Stimulated activated CD4-positive, alpha-beta T cell treated with anti-CD3 and anti-CD28 coated beads, Interleukin-15, amount 100 ng/mL, for 1 hour (primary cell): ENCODE measurements at places on chromosomes 5 and 9.
A peak's percentile ranks its signal among the peaks of the same experiment; 100 is the strongest.

DNA sequence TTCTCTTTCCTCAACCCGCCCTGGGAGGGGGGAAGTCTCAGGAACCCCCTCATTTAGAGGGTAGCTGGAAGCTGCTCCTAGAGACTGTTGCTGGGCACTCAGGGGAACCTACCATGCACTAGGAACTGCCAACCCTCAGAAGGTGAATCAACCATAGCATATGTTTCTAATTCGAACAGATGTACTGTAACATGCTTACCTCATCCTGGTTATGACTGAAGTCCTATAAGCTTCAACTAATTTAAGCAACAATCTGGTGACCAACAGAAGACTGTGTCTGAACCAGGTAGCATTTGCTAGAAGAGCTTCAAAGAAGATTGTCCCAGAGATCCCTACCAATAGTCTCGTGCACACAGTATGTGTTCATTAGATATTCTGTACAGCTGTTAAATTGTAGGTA is 5.7 kb upstream of the PRDM6 start:
- DNase-seq, result no peak

DNA sequence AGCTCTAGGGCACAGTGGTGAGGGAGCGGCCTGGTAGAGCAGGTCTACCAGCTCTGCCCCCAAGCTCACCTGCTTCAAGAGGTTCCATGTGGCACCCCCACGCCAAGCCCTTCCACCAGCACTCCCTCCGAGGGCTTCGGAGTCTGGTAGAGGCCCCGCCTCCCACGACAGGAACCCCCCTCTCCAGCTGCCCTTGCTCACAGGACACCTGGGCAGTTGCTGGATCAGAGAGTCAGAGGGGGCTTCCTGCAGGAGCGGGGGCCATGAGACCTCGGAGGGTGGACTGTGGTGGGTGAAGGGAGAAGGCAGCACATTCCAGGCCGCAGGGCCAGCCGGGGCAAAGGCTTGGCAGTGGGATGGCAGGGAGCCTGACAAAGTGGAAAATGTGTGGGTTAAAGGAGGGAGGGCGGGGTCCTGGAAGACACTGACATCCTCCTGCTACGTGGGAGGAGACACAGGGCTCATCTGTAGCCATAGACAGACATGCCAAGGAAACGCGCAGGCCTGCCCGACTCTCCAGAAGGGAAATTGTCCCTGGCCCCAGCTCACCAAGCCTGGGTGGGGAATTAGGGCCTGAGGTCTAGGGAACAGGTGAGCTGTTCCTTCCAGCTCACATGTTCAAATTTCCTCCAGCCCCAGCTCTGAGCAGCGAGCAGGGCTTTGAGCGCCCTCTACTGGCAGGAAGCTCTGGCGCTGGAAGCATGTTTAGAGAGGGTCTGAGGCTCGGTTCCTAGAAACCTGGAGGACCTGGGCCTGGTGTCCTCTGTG is 74.2 kb downstream of the NTNG2 start:
- peak; percentile 58 for DNase-seq

GRCh38 chr5:37730896-37731455 is 108.9 kb downstream of the GDNF start:
- DNase-seq, result no peak

DNA sequence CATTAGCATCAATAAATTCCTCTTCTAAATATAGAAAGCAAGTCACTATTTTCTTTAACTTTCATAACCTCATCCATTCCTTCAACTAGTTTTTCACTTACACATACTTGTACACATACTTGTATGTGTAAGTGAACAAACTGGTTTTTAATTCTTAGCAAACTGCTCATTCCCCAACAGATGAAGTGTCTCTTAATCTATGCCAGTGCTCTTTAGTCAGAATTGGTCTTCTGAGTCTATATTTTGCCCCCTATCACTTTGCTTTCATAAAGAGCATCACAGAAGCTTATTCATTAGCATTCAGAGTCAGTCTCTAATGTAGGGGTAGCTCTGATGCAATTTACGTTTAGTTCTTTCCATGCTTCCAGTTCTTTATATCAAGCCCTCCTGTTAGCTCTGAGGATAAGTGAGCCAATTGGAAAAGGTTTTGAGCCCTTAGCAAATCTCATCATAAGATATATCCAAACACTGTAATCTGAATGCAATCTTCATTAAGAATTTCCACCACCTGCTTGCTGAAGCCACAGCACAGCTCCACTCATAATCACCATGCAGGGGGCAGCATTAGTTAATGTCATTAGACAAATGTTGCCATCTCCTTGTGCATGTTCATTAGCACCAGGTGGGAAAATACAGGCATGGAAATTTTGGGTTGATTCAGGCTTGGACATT is 178.5 kb upstream of the SLC24A2 start:
- DNase-seq, result no peak

GRCh38 chr9:84450029-84450428 is 109.5 kb upstream of the SLC28A3 start:
- DNase-seq, result no peak

DNA sequence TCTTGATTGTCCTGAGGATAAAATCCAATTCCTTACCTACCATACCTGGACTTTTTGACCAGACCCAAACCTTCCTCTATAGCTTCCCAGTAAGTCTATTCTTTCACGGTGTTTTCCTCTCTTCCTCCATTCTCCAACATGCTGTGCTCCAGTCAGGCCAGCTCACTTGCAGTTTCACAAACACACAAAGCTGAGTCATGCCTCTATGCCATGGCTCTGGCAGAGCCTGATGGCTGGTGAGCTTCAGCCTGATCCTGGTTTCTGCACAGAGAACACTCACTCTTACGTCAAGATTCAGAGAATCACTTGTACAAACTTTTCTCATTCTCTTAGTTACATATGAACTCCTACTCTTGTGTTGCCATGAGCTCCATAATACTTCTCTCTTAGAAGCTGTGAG is 27.7 kb upstream of the PAX5 start:
- DNase-seq, result no peak

DNA sequence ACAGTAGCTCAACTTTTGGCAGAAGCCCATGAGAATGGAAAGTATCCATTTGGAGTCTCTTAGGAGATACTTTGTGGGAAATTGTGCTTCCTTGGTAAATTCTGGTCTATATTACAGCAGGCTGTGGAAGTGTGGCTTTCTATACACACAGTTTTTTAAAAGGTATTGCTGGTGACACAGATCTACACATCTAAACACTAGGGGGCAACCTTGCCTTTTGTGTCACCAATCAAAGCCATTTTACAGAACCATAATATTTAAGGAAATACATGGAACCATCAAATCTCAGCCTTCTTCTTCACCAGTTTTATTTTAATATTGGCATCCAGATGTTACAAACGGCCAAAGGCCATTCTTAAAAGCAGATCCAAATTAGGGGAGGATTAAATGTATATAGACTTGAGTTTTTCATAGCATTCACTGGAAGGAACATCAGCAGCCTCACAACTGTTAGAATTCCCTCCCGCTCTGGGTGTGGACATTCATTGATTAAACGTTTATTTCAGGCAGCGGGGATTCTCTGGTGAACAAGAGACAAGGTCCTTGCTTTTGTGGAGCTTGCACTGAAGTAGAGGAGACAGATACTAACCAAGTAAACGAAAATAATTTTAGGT is 132.4 kb upstream of the EPB41L4A start:
- no peak for DNase-seq

- DNase-seq, result no peak
Measured at GRCh38 chr9:131096269-131097125, at the start of gene AIF1L. TSS of gene AIF1L (plus strand) at chr9:131096531. CDS start at chr9:131096630, 99 bp downstream.

DNA sequence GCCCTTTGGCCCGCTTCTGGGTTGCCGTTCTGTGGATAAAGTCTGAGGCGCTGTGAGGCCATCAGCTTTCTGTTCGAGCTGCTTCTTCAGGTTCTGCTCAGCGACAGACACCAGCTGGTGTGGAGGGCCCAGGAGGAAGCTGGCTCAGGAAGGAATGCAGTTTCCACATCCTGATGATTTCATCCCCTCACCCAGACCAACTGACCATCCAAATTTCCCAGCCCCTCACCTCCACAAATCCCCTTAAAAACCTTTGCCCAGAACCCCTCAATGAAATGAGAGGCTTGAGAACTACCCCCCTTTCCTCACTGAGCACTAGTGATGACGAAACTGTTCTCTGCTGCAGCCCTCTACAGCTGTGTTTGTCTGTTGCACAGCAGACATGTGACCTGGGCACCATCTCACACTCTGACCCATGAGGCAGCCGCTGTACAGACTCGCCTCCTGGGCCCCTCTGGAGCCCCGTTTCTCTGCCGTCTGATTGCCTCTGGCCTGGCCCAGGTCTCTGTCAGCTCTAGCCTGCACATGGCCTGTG is 45.4 kb downstream of the SPATA31C2 start:
- DNase-seq, result no peak
